ENCODE measurements at places on chromosomes 6 and 20. TPM values are rescaled to one million over a fixed set of nuclear protein-coding genes. Genes with fewer than 3 reads are reported as not detected.
A peak's percentile ranks its signal among the peaks of the same experiment; 100 is the strongest.

The MAFB gene
- 11.2 TPM for total RNA-seq

The PLEKHG1 gene
- 25.2 TPM for total RNA-seq

The SMOC2 gene
- total RNA-seq: 25.6 TPM

The FAXC gene
- 4.9 TPM for total RNA-seq

The GLP1R gene
- total RNA-seq: not detected

The SGK2 gene
- 80.2 TPM for total RNA-seq

The EPPIN gene
- not detected for total RNA-seq

The GPR6 gene
- total RNA-seq: not detected

The C6orf58 gene
- not detected for total RNA-seq

The SLC4A11 gene
- 1.2 TPM for total RNA-seq

The SEL1L2 gene
- not detected for total RNA-seq

The ZNF512B gene
- 1.9 TPM for total RNA-seq

GRCh38 chr6:75101896-75102295, 104.0 kb downstream of the COL12A1 start:
- no peaks in the 10 kb centered on the region for H3K4me1 ChIP-seq
- no peak overlapping the region for H3K27ac ChIP-seq
- no peaks in the 10 kb centered on the region for H3K36me3 ChIP-seq

DNA sequence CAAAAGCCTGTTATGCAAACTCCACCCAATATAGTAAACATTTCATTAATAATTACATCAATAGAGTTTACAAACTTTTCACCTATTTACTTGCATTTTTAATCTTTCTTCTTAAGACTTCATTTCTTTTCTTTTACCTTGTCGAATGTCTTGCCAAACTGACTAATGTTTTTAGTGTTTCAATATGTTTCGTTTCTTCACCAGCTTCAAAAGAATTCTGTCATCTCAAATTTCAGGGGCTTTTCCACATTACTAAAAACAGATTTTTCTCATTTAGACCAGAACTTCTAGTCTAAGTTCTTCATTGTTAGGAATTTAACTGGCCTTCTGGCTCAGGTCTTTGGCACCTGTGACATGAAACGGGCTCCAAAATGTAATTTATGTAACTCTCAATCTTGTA, 196.5 kb downstream of the ARHGAP18 start:
- H3K4me3 ChIP-seq: no peak overlapping the region
- H3K4me1 ChIP-seq: no peaks in the 10 kb centered on the region
- H3K36me3 ChIP-seq: no peaks in the 10 kb centered on the region
- DNase-seq: no peak

DNA sequence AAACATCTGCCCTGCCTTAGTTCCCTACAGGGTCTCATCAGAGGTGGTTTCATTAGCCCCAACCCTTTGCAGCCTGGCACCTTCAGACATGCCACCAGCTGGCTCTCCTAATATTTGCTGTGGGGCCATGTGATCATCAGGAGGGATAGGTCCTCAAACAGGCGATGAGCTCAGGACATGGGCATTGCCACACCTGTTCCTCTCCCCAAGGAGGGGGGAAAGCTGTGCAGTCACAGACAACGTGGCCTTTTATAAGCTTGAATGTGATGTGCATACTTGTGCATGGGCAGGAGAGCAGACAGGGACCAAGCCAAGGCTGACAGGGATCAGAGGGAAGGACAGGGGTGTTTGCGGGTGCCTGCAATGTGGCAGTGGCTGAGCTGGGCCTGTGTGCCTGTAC, 78.8 kb upstream of the ZNFX1 start:
- H3K27ac ChIP-seq: no peak overlapping the region
- no peak for DNase-seq
- H3K36me3 ChIP-seq: no peaks in the 10 kb centered on the region
- H3K4me1 ChIP-seq: no peaks in the 10 kb centered on the region
- no peaks in the 10 kb centered on the region for H3K27me3 ChIP-seq

GRCh38 chr6:170226647-170227046, 64.2 kb downstream of the DLL1 start:
- no peaks in the 10 kb centered on the region for H3K27me3 ChIP-seq
- H3K4me1 ChIP-seq: no peaks in the 10 kb centered on the region
- no peak overlapping the region for H3K27ac ChIP-seq
- no peaks in the 10 kb centered on the region for H3K36me3 ChIP-seq

GRCh38 chr6:159461998-159462397, 231.0 kb downstream of the SOD2 start:
- H3K36me3 ChIP-seq: no peaks in the 10 kb centered on the region
- H3K4me3 ChIP-seq: no peak overlapping the region
- no peaks in the 10 kb centered on the region for H3K4me1 ChIP-seq
- DNase-seq: no peak

DNA sequence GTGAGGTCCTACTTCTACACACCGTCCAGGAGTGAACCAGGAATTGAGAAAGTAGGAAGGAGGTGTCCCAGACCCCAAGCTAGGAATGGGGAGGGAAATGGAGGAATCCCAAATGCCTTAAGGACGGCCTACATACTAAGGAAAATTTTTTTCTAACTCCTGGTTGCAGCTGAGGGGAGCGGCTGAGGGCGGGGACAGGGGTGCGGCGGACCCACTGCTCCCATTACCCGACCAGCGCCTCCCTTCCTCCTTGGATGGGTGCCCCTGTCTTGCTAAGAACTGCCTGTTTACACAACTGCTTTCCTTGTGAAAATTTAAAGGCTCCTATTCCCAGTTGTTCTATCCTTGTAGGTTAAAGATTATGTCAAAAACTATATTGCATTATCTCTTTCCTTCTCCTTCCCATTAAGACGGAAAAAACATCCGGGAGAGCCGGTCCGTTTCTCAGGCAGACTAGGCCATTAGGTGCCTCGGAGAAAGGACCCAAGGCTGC, 699 bp upstream of the HSPA1B start:
- H3K4me3 ChIP-seq: peak overlapping the region; percentile 46
- H3K4me1 ChIP-seq: peaks cover 5% of the 10 kb centered on the region

- no peaks in the 10 kb centered on the region for H3K4me1 ChIP-seq
- no peak overlapping the region for H3K27ac ChIP-seq
- H3K36me3 ChIP-seq: no peaks in the 10 kb centered on the region
- DNase-seq: no peak
- no peak overlapping the region for H3K4me3 ChIP-seq
These were observed 158.2 kb upstream of the CHD6 start for GRCh38 chr20:41776421-41776820.

DNA sequence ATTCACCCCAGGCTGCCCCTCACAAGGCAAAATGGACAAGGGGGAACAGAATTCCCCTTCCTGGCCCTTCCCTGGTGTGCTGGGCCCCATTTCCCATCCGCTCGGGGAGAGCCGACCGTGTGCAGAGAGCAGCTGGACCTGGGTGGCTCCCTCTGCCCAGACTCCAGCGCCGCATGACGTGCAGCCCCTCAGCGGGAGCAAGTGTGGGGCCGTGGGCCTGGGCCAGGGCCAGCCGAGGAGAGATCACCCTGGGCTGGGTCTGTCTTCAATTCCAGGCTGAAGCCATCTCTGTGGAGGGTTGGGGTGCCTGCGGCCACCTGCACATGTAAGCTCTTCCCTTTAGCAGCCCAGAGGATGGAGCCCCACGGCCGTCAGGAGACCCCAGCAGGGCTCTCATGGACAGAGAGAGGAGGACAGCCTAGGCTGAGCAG, 241.8 kb downstream of the TTLL2 start:
- H3K4me3 ChIP-seq: no peak overlapping the region
- H3K4me1 ChIP-seq: no peaks in the 10 kb centered on the region
- no peaks in the 10 kb centered on the region for H3K27me3 ChIP-seq
- no peaks in the 10 kb centered on the region for H3K36me3 ChIP-seq

DNA sequence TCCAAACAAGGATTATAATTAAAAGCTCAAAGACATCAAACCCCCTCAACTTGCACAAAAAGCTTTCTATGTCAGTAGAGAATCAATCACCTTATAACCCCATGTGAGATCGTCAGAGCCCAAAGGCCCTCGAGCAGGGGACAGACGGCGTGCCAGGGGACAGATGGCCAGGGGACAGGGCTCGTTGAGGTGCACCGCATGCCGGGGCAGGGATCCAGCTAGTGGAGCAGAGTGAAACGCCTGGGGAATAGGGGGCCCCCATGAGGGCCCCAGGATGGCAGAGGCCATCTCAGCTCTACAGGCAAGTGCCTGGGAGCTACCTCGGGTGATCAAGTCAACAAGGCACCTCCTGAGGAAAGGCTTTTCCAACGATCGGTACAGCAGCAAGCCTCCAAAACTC, 28.6 kb downstream of the DIDO1 start:
- no peak overlapping the region for H3K27ac ChIP-seq
- H3K4me3 ChIP-seq: no peak overlapping the region
- peaks cover 13% of the 10 kb centered on the region for H3K4me1 ChIP-seq

DNA sequence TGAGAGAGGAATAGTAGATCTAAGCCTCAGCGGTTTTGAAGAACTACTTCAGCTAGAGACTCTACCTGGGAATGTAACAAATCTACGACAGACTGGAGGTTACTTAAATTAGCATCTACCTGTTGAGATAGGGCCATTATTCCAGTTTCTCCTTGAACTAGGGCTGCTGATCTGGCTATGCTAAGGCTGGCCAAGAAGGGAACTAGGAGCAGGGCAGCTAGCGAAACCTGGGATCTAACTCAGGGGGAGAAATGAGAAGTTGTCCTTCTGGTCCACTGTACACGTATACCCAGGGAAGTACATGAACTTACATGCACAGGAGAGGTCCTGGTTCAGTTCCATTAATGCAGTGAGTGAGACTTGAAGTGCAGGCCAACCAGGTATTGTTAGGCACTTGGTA, 156.7 kb downstream of the TRIM27 start:
- DNase-seq: no peak
- no peaks in the 10 kb centered on the region for H3K4me1 ChIP-seq
- peaks cover 41% of the 10 kb centered on the region for H3K27me3 ChIP-seq
- no peak overlapping the region for H3K4me3 ChIP-seq
- no peak overlapping the region for H3K27ac ChIP-seq

GRCh38 chr6:168996356-168996625, 257.4 kb downstream of the THBS2 start:
- H3K27ac ChIP-seq: no peak overlapping the region
- no peak overlapping the region for H3K4me3 ChIP-seq
- H3K4me1 ChIP-seq: no peaks in the 10 kb centered on the region
- no peaks in the 10 kb centered on the region for H3K27me3 ChIP-seq

- H3K27me3 ChIP-seq: no peaks in the 10 kb centered on the region
- H3K4me1 ChIP-seq: no peaks in the 10 kb centered on the region
- no peak for DNase-seq
- H3K4me3 ChIP-seq: no peak overlapping the region
These were observed 1.3 kb downstream of the PDYN start for GRCh38 chr20:1992359-1993110.

DNA sequence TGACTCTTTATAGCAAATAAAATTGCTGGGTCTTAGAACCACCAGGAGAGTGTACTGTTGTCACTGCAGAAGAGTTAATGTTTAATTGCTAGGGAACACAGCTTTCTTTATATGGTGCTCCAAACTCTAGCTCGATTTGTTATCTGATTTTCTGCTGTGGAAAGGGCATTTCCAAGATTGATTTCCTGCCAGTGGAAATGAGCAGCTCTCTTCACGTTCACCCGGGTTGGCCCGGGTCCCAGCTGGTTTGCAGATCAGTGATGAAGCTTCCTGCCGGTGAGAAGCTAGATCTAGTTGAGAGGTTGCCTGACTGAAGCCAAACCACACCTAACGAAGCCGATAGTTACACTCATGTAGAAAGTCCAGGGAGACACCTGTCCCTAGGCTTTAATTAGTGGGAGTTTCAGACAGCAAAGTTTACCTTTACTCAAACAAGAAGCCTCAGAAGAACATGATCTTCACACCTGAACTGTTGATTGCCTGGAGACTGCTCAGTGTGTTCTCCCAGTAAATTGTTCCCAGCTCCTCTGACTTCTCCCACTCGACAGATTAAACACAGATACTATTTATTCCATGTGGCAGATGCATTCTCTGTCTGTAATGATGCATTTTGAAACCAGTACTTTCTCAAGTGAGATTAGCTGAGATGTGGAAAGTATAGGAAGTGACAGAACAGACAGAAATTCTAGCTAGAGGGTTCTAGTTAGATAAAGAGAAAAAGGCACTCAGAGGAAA, 27.8 kb downstream of the PAQR8 start:
- peaks cover 7% of the 10 kb centered on the region for H3K4me1 ChIP-seq
- DNase-seq: peak; percentile 86
- no peaks in the 10 kb centered on the region for H3K27me3 ChIP-seq
- H3K4me3 ChIP-seq: no peak overlapping the region

- no peak overlapping the region for H3K27ac ChIP-seq
- no peak overlapping the region for H3K4me3 ChIP-seq
- H3K36me3 ChIP-seq: no peaks in the 10 kb centered on the region
- no peaks in the 10 kb centered on the region for H3K4me1 ChIP-seq
- DNase-seq: no peak
These were observed 23.4 kb downstream of the MEP1A start for GRCh38 chr6:46816626-46817025.

- H3K27me3 ChIP-seq: no peaks in the 10 kb centered on the region
- no peak for DNase-seq
- no peak within 1 kb of the TSS for H3K27ac ChIP-seq
- H3K4me3 ChIP-seq: no peak within 1 kb of the TSS
These were observed at the start of gene MYCT1 for GRCh38 chr6:152697634-152698033. TSS of gene MYCT1 (plus strand) at chr6:152697897. CDS start at chr6:152697903, 6 bp downstream.

DNA sequence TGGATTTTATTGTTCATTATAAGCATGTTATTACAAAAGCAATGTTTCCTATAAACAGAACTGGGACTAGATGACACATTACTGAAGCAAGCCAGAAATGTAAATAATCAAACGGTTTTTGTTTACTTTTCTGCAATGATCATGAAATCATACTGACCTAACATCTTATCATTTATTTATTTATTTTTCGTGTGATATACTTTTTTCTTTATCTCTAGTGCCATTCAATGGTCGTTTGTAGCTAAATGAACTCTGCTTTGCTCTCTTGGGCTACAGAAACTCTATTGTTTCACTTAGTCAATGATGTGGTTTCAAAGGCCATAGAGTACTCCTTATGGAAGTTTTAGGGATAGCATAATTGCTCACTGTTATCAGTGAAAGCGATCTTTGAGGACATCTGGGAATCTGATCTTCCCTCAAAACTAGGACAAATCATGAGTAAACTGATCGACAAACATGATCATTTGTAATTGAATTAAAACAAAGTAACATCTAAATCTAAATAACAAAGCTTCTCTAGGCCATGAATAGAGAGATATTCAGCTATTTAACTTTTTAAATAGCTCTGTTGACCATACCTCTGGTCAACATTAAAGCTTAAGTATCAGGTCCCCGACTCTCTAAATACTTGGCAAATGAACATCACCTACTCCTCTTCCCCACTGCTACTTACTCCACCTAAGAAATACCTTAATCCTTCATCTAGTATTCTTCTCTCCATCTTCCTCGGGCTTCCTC, 933.4 kb downstream of the TFAP2A start:
- H3K36me3 ChIP-seq: no peaks in the 10 kb centered on the region
- H3K4me1 ChIP-seq: no peaks in the 10 kb centered on the region
- H3K27ac ChIP-seq: no peak overlapping the region

DNA sequence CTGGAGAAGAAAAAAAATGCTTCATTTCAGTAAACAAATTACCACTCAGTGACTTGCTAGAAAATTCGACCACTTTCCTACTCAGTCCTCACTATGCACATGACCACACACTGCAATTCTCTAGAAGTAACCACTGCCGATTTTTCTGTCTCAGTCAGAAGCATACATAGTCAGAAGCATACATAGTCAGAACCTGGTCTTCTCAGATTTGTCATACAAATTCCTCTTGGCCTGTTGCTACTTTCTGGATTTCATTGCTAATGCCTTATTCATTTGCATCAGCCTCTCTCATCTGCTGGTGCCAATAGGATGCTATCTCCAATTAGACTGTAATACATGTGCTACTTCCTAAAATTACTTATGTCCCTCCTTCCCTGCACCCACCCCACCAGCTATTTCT, 10.2 kb upstream of the KIF16B start:
- no peak overlapping the region for H3K27ac ChIP-seq
- H3K36me3 ChIP-seq: no peaks in the 10 kb centered on the region
- DNase-seq: no peak

Measured in colonic mucosa (tissue), 4 donors.